ENCODE measurements at places on chromosomes 13 and 19.

DNA sequence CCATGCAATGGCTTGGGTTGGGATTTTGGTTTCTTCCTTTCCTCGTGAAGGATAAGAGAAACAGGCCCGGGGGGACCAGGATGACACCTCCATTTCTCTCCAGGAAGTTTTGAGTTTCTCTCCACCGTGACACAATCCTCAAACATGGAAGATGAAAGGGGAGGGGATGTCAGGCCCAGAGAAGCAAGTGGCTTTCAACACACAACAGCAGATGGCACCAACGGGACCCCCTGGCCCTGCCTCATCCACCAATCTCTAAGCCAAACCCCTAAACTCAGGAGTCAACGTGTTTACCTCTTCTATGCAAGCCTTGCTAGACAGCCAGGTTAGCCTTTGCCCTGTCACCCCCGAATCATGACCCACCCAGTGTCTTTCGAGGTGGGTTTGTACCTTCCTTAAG, 24.1 kb downstream of the SPC24 start:
- DNase-seq: no peak

DNA sequence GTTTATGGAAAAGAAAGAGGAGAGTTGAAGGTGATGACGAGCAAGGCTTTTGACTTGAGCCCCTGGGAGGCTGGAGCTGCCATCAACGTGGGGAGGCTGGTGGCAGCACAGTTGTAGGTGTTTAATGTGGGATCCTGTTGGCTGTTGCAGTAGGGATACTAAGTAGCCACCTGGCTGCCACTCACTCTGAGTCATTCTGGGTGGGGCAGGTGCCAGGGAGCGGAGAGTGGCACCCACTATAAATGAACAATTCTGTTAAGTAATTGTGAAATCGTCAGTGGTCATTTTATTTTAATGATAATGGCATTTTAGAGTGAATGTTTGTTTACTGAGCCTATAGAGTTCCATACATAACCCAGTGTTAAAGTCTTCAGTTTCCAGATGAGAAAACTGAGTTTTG, 9.8 kb downstream of the ZNF317 start:
- no peak for DNase-seq

DNA sequence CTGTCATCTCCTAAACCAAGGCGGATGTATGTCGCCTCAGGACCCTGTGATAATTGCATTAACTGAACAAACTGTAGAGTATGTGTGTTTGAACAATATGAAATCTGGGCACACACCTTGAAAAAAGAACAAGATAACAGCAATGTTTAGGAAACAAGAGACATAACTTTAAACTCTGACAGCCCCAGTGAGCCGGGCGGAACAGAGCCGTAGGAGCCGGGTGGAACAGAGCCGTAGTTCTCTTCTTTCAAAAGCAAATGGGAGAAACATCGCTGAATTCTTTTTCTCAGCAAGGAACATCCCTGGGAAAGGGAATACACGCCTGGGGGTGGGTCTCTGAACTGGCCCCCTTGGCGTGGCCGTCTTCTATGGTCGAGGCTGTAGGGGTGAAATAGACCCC, 31.8 kb upstream of the ZNF675 start:
- no peak for DNase-seq

DNA sequence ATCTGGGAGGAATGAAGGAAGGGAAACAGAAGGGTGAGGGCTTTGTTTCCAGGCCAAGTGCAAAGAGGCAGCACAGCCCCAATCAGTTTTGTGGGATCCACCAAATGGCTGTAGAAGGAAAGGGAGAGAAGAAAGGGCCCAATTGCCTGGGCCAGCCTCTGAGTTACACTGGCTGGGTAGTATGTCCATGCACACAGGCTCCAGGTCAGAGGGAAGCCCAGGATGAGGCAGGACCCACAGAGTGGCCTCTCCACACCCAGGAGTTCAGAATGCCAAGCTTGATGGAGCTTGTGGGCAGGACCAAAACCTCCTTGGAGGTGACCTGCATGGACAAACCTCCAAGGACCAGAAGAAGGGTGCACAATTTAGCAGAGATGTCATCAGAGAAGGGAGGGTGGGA, 178.2 kb upstream of the TSHZ3 start:
- DNase-seq: no peak

DNA sequence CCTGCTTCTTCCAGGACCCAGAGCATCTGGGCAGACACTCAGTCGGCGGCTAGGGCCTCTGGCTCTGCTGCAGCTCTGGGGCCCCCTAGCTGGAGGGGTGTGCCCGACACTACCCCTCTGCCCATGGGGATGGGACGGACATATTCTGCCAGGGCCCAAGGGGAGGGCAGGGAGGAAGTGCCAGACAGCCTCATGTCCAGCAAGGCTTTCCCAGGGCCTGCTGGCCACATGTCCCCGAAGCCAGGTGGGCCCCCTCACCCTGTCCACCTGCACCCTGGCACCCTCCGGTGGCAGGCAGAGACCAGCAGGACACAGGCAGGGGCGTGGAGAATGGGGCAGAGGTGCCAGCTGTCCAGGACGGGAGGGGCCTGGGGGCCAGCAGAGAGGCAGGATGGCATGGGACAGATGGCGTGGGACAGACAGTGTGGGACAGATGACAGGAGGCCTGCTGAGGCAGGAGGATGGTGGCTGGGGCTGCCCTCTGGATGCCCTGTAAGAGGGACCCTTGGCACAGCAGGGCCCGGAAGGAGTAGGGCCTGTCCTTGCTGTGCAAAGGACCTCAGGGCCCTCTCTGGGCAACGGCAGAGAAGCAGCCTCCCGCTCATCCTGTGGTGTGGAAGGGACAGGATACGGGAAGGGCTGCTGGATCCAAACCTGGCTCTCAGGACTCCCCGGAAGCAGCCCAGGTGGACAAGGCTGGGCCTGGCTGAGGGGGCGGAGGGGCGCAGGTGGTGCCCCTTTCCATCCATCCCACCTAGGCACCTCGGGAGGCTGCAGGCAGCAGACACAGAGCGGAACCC, 29.1 kb downstream of the CEBPG start:
- DNase-seq: no peak

DNA sequence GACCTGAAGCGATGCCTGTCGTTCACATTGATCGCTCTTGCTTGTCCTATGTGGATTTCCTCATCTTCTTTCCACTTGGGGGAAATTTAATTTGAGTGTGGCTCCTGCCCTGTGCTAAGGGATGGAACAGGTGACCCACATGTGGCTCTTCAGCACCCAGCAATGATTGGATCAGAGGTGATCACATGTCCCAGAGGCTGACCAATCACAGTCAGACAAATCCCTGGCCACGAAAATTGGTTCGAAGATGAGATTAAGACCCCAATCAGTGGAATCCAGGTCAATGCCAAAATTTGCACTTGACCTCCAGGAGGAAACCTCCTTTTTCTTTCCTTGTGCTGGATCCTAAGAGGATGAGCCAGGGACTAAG, 23.7 kb downstream of the AMER2 start:
- no peak for DNase-seq

DNA sequence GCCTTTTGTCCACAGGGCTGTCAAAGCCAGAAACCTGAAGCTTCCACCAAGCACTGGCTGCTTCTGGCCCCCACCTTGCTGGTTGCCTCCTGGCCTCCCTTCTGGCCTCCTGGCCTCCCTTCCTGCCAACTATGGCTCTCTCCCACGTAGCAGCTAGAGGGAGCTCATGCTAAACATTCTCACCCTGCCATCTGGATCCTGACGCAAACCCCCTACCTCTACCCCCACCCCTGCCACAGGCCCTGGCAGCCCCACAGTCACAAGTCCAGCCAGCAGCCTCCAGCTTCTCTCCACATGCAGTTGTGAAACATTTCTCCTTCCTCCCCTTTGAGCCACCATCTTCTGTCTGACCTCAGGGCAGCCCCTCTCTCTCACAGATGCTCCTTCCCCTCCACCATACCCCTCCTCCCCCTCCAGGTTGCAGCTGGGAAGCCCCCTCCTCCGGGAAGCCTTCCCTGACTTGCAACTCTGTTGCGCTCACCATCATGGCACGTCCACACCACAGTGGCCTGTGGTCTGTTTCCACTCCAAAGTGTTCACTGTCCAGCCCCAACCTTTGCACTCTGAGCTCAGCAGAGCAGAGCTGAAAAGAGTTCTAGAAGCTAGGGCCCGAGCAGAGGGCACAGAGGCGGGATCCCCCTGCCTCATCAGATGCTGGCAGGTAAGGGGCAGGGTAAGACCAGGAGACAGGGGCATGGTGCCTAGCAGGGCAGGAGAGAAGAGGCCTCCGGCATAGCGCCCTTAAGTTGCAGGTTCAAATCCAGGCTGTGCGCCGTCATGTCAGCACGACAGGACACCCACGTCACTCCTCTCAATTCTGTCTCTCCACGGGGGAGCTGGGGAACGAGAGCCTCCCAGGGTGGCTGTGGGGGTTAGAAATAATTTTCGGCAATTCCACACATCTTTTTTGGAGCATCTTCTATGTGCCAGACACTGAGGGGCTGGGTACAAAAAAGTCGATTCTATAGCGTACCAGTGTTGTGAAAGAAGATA, 7.3 kb downstream of the ADGRL1 start:
- no peak for DNase-seq

GRCh38 chr13:54633456-54633855, 1604.8 kb downstream of the OLFM4 start:
- no peak for DNase-seq

DNA sequence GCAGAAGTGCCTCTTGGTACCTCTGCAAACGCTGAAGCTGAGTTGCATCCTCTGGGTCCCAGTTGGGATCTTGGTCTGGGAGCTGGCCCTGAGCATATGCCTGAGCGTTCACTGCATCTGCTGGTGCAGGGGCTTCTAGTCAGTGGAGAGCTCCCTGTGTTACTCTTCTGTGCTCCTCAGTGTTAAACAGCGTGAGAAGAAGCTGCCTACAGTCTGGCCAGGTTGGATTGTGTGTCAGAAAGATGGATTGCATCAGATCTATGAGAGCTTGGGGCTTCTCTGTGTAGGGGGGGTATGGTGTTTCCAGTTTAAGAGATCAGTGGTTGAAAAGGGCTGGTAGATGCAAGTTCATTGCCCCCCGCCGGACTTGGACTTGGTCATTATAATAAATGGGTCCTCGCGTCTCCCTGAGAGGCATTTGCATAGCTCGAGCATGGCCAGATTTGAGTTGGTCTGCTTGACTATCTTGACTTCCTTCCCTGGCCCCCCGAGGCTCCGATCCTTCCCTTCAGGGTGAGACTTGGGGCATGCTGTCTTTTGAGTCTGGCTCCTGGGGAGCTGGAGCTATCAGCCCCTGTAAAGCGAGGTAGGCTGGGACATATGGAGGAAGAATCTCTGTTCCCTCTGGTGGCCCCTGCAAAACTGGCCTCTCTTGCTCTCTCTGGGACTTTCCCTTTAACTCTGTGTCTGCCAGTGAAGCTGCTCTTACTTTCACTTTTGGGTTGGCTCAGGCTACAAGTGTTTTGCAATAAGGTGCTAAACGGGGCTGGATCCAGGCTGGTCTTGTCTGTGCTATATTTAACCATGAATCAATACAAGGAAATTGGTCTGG, 52.9 kb downstream of the OR10H4 start:
- DNase-seq: no peak

DNA sequence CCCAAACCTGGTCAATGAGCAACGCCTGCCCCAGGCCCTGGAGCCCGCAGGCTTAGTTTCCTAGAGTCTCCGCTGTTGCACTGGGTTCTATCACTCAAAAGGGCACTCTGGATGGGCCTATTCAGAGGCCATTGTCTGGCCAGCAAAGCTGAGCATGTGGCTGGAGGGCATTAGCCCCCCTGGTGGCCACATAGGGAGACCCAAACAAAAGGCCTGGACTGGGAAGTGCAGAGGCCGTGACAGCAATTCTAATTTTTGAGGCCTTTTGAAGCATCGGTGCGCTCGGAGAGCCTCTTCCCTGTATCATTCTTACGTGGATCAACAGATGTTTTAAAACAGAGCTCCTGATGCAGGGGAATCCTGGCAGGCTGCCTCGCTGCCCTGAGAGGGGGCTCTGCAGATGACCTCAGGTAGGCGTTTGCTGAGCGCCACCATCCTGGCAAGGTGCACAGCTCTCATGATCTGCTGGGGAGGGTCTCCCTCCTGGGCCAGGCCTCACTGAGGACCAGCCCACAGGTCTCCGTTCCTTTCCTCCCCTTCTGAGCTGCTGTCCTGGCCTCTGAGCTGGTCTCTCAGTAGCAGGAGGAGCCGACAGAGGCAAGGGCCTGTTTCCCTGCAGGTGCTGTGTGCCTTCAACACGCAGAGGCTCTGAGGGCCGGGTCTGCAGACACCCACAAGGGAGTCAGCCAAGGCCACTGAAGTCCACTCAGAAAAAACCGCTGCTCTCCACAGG, 190.5 kb downstream of the URI1 start:
- DNase-seq: no peak

DNA sequence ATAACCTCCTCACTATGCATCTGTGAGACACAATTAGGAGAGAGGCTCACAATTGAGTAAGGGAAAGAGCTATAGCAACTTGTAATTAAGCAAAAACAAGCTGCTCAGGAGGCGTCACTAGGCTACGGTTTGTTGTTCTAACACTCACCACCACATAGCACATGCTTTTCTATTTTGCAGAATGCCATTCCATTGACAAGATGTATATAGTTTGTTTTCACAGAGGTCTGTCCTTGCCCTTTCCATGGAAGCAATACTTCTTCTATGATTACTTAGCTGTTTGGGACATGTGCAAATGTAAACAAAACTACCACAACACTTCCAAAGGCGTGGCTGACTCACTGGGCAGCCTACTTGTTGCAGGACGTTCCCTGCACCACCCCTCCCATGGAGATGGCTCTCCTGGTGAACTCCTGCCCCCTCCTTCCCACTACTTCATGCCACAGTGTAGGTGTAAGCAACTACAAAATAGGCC, 33.9 kb upstream of the FAM216B start:
- DNase-seq: peak; percentile 89

- DNase-seq: no peak
These were observed 91.9 kb upstream of the TEX29 start for GRCh38 chr13:111228262-111229144.

DNA sequence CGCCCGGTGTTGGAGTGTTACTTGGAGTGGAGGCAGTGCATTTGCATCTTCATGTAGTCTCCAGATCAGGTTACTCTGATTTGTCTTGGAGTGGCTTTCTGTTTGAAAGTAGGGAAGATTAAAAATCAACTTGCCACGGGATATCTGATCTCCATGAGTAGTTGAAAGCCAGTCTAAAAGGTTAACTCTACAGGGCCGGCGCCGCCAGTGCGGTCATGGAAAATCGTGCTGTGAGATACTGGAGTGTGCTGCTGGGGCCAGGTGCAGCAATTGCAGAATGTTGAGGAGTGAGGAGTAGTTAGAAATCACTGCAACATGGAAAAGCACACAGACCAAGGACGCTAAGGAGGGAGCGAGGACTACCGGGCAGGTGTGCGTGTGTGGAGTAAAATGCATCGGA, 175.0 kb downstream of the STK24 start:
- no peak for DNase-seq

All from amniotic stem cell (primary cell).